Nucleus accumbens (tissue), 56 donors: ENCODE measurements at places on chromosomes 13 and 19.

- DNase-seq = no peak
These were observed 460.6 kb downstream of the FGF14 start for GRCh38 chr13:101941095-101941783.

GRCh38 chr13:50390503-50391248 is 375.4 kb downstream of the KCNRG start:
- no peak for DNase-seq

DNA sequence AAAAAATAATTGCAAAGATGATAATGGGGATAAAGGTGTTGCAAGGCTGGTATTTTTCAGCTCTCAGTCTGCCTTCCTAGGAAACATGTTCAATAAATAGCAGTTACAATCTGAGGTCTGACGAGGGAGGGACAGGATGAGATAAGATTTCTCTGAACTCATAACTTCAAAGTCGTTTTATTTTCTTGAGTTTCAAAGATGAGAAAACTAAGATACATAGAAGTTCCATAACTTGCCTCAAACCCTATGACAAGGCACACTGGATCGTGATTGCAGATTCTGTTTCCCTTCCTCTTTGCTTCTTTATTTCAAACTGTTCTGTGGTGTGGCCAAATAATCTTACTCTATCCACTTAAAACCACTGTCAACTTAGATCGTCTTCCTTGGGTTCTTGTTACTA is 327.2 kb downstream of the GPC5 start:
- DNase-seq = no peak

- DNase-seq = no peak
These were observed 82.5 kb upstream of the TM9SF2 start for GRCh38 chr13:99418843-99419140.

DNA sequence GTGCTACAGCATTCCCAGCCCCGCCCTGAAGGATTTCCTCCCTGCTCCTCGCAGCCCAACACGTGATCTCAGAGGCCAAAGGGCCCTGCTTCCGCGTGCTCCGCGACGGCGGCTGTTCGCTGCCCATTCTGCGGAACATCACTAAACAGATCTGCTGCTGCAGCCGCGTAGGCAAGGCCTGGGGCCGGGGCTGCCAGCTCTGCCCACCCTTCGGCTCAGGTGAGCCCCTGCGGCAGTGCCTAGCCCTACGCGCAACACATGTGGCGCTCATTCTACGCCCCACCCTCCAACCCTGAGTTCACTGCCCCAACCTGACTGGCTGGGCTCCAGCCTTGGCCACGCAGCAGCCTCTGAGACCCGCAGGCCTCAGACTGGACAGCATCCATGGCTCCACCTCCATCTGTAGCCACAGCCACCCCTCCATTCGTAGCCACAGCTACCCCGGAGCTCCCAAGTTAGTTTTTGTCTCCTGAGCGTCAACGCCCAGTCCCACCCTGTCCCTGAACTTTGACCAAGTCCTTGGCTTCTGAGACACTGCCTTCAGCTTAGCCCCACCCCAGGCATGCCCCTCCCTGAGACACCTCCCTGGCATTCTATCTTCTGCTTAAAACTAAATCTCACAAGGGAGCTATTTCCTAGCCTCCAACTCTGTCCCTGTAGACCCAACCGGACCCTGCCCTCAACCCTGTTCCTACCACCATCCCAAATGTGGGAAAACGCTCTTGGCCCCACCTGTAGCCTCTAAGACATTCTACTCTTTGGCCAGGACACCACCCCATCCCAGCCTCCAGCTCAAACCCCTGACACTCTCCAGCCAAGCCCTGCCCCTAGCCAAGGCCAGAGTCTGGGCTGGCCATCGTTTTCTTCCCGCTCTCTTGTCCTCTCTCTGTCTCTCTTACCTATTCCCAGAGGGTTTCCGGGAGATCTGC is 6.4 kb downstream of the LTBP4 start:
- no peak for DNase-seq

GRCh38 chr13:112727581-112727980 is 37.7 kb downstream of the ATP11A start:
- DNase-seq = no peak

DNA sequence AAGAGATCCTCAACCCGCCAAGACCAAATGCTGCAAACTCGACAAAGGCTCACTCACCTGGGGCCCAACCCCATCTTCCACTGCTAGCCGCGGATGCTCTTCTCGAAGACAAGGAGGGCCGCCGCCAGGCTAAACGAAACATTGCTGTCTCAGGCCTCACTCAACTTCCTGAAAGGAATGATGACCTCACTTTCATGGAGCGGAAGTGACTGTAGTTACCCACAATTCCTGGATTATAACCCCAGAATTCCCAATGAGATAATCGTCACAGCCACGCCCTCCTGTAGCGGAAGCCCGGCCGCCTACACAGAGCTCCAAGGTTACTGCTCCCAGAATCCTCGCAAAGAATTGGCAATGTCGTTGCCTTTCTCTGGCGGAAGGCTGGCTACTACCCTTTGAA is 10.5 kb upstream of the ZNF112 start:
- no peak for DNase-seq

- no peak for DNase-seq
These were observed 17.2 kb downstream of the GNG7 start for GRCh38 chr19:2685204-2685704.

DNA sequence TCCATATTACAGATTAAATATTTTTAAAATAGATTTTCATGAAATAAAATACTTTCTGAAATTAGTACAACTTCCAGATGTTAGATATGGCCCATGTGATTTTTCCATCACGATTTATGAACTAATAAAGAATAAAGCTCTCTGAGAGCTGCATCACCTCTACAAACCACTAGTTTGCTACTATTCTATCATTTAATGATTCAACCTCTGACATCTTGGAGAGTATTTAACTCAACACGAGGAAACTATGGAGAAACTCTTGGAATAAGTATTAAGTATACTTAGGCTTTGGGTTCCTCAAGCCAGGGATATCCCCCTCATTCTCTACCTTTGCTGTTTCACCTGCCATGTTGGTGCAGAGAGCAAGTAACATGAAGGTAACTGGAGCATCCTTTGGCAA is 55.7 kb downstream of the DACH1 start:
- DNase-seq = no peak

DNA sequence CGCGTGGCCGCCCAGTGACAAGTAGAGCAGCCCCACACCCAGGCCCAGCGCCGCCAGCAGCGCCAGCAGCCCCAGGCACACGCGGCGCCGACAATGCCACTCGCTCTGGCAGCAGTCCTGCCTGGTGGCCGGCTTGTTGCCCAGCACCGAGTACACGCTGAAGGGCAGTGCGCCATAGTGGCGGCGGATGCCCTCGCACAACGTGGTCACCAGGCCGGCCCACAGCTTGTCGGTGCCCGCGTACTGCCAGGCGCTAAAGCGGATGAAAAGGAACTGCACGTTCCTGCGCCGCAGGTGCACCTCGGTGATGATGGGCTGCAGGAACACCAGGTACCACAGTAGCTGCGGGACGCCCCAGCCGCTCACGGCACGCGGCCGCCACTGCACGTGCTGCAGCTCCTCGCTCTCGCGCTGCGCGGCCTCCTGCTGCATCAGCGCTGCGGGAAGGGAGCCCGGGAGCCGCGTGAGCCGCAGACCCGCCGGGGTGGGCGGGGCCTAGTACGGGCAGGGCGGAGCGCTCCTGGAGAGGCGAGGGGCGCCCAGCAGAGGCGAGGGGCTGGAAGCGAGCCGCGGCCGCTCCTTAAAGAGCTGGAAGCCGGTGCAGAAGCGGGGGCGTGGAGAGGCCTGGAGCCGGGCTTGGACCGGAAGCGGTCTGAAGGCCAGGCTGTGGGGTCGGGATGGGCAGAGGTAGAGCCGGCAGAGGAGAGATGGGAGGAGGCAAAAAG is 7.3 kb downstream of the NKPD1 start:
- peak; percentile 44 for DNase-seq

- DNase-seq = no peak
These were observed 11.1 kb upstream of the BCL3 start for GRCh38 chr19:44737238-44738071.

DNA sequence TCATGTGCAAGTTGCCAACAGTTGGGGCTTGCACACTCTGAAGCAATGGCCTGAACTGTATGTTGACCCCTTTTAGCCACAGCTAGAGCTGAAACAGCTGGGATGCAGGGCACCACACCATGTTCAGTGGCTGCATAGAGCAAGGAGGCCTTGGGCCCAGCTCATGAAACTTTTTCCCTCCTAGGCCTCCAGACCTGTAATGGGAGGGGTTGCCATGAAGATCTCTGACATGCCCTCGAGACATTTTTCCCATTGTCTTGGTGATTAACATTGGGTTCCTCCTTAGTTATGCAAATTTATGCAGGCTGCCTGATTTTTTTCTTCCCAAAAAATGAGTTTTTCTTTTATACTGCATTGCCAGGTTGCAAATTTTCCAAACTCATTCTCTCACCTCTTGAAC is 165.1 kb upstream of the PRR20A start:
- no peak for DNase-seq

GRCh38 chr13:96817336-96817941 is 176.8 kb downstream of the OXGR1 start:
- DNase-seq = no peak

DNA sequence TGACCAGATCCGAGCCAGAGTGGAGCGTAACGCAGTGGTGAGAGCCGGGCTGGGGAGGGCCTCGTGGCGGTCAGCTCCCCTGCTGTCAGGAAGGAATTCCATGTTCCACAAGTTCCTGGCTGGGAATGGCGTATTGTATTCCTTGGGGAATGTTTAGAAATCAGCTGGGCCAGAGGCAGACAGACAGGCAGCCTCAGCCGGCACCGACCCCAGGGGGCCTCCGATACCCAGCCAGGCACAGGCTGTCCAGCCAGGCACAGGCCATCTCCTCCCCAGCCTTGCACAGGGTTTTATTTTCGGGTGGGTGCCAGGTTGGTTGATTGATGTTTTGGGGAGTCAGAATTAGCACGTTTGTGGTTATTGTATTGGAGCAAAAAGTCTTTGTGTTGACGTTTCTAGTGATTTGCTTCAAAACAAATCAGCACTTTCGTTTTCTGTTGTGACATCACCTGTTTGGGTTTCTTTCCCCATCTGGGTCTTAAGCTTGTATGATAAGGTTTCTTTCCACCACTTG is 126.6 kb upstream of the MCF2L start:
- DNase-seq = no peak

DNA sequence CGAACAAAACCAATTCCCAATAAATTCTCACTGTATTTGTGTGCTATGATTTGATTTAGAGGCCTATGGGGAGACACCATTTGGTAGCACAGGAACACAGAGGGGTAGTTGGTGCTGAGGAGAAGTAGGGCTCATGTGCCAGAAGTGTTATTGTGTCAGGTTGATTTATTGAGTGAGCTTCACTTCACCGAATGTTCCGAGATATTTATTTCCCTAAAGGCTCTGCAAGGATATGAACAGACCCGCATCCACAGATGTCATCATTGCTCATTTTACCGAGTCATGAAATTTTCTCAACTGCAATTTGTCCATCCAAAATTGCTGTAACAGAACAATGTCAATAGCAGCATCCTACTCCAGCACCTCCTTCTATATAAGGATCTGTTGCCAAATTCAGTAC is 69.5 kb downstream of the DACH1 start:
- no peak for DNase-seq

GRCh38 chr19:29675650-29676186 is 10.5 kb downstream of the PLEKHF1 start:
- peak; percentile 67 for DNase-seq

- DNase-seq = no peak
These were observed 64.1 kb upstream of the POSTN start for GRCh38 chr13:37662624-37663023.

DNA sequence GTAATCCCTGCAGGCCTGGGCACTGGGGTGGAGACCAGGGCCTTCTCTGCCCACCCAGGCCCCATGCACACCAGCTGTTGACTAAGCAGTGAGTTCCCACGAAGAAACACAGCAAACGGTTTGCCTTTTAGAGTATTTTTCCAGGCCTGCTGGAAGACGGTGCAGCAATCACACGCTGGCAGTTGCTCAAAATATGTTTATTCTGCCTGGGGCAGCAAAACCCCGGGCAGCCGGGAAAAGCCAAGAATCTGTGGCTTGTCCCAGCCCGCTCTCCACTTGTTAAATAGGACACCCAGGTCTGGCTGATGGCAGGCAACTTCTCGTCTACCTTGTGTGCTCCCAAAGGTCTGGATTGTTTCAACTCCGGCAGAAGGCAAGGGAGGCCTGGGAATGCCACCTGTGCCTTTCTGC is 40.8 kb downstream of the GGACT start:
- DNase-seq = no peak

GRCh38 chr13:46641274-46642081 is 88.5 kb downstream of the LRCH1 start:
- DNase-seq = no peak

DNA sequence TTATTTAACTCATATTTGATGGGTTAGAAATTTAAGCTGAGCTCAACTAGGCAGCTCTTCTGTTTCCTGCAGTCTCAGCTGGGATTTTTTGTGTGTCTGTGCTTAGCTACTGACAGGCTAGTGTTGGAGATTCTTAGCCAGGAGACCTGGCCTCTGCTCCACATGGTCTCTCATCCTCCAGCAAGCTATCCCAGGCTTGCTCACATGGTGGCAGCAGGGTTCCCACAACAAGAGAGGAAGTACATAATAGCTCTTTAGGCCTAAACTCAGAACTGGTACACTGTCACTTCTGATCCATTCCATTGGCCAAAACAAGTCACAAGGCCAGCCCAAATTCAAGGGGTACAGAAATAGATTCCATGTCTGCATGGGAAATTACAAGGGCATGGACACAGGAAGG is 406.2 kb downstream of the SUCLA2 start:
- DNase-seq = no peak

GRCh38 chr13:50871405-50871804 is 27.9 kb upstream of the DLEU7 start:
- DNase-seq = no peak

DNA sequence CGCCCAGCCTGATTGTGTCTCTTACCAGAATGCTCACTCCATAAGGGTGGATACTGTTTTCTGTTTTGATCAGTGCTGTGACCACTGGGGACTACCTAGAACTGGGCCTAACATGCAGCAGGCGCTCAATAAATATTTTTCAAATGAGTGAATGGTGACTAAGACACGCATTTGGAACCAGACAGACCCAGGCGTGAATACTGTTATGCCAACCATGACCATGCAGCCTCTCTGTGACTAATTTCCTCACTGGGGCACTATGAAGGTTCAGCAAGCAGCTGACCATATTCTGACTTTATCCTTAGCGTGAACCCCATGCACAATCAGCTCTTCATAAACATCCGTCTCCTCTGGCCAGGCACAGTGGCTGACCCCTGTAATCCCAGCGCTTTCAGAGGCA is 13.0 kb upstream of the SPC24 start:
- DNase-seq = no peak

DNA sequence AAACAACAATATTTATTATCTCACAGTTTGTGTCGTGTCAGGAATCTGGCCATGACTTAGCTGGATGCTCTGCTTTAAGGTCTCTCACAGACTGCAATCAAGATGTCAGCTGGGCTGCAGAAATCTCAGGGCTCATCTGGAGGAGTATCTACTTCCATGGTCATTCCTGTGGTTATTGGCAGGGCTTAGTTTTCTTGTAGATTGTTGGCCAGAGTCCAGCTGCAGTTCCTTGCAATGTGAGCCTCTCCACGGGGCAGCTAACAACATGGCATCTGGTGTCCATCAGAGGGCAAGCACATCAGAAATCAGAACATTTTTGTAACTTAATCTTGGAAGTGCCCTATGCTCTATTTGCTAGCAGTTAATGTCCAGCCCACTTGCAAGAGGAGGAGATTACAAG is 45.7 kb upstream of the TDRD3 start:
- no peak for DNase-seq
